Esophagus squamous epithelium (tissue), 5 donors: ENCODE measurements at places on chromosomes 3 and 15.

GRCh38 chr3:197224034-197224444 lies 74.4 kb downstream of the DLG1 start:
- no peak for DNase-seq

DNA sequence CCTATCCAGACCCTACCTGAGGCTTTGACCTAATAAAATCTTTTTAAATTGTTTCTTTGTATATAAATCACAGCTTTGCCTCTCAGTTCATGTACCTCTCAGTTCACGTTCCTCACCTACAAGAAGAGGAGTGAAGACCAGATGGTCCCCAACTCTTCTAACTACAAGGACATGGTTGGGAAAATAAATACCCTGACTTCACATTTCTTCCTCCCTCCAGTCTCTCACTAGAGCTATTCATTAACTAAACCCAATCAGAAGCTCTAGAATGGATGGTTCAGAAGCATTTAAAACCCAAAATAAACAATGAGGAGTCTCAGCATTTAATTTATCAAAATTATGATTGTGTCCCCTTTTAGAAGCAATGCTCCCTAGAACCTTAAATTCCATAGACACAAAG lies 97.3 kb upstream of the AGTR1 start:
- DNase-seq, result no peak

DNA sequence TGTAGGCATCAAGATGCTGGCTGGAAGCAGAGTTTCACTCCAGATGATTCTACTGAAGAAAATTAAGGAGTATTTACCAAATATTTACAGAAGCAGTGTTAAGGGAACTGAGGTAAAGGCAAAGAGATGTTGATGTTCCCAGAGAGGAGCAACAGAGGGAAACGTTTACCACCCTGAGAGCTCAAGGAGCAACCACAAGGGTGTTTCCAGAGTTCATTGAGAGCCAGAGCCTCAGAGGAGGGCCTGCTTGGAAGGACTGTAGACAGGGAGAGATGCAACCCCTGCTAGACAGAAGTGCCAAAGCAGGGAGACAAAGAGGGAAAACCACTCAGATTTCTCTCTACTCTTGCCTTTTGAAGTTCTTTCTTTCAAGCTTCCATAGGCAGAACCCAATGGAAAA lies 474.5 kb downstream of the RBMS3 start:
- no peak for DNase-seq

DNA sequence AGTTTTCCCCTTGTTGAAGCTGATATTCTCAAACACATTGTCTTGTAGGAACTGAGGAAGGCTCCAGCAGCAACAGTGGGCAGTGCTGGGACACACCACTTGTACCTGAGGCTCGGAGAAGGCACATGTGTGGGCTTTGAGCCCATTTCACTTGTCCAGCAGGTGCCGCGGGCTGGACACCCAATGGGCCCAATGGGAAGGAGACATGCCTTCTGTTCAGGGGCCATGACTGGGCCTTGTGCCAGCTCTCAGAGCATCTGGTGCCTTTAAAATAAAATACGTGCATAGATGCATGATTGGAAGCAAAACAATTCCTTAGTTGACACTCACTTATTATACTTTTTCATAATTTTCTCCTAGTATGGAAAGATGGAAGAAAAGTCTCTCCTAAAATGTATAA lies 334.2 kb downstream of the KLF13 start:
- DNase-seq, result no peak

DNA sequence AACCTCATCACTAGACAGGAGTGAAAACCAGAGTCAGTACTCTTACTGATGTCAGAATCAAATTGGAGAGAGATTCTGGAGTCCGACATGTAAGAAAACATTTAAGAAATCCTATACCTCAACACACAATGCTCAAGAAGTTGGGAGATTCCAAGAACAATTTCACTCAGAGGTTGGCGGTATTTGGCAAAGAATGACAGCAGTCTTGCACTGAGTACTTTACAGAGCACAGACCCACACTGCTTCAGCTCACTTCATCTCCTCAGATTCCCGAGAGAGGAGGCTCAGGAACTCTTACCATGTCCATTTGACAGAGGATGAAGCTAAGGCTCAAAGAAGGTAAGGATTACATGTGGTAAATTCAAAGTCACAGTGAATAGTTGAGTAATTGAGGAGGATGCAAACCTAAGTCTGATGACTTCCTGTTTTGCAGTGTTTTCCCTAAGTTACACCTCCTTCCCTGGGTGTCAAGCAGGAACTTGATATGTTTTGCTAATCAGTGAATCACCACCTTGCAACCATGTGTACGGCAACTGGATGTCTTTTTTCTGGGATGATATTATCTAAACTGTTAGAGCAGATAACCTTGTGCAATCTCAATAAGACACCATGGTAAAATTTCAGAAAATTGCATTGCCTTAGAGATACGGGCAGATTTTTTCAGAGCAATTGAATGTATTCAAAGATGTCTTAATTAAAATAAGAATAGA lies 61.3 kb upstream of the MME start:
- no peak for DNase-seq

DNA sequence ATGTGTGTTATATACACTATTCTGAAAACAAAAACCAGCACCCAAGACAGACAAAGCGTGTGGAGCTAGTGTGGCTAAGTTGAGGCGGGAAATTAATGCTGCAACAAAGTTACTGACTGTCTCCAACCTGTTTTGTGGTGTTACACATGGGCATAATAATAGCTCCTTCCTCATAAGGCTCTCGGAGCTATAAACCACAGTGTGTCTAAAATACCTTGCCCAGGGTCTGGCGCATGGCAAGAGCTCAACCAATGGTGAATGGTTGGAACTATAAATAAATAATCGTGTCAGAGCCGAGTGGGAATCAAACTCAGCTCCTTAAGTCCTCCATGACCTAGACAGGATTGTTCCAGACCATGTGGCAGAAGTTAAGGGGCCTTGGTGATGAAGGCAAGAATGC lies 35.9 kb upstream of the TFRC start:
- DNase-seq, result no peak

DNA sequence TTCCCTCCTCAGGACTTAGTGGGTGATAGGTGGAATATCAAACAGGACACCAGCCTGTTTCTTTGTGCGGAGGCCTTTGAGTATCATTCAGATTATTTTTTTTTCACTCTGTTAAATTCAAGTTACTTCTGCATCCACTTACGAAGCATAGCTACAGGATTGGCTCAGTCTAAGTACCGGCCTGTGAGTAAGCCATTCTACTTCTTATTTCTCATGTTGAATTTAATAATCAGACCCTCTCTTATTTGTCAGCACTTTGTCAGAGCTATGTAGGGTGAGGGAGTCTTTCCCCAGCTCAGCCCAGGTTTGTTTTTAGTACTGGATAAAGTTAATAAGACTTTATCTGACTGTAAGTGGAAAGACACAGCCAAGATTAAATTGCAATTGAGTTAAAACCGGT lies 54.7 kb downstream of the ITPR1 start:
- DNase-seq, result no peak

- DNase-seq, result no peak
These were observed 65.7 kb upstream of the AGBL1 start for GRCh38 chr15:86014016-86014415.

DNA sequence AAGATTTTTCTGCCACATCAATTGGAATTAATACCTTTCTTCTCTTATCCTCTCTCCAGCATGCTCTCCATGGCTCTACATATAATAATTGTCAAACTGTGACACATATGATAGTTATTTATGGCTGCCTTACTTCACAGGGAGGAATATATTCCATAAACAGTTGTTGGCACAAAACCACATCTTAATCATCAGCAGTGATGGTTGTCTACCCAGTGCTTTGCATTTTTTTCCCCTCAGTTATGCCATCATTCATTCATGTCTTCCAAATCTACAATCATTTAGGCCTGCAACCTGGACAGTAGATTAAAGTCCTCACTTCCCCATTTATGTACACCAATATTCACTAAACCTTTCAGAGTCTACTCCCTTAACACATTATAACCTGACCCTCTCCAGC lies 107.7 kb downstream of the THRB start:
- DNase-seq, result no peak

DNA sequence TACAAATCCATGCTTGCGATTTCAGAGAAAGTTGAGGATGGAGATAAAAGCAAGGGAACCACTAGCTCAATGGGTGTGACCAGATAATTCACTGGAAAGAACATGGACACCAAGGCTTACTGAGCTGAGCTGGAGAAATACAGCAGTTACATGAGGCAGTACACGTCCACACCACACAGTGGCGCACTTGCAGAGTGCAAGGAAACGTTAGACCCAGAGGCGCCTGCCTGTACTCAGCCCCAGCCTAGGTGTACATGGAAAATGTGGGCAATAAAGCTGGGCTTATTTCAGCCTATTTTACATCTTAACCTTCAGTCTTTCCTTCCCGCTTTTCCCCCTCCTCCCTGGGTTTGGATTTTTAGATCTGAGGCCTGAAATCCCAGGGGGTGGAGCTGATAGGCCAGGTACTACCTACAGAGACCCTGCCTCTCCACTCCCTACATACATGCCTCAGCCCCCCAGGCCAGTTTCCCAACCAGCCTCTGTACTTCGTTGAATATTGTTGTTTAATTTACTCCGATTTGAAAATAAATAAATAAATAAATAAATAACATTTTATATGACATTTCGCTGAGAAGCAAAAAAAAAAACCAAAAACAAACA lies 60.1 kb downstream of the PCOLCE2 start:
- no peak for DNase-seq

DNA sequence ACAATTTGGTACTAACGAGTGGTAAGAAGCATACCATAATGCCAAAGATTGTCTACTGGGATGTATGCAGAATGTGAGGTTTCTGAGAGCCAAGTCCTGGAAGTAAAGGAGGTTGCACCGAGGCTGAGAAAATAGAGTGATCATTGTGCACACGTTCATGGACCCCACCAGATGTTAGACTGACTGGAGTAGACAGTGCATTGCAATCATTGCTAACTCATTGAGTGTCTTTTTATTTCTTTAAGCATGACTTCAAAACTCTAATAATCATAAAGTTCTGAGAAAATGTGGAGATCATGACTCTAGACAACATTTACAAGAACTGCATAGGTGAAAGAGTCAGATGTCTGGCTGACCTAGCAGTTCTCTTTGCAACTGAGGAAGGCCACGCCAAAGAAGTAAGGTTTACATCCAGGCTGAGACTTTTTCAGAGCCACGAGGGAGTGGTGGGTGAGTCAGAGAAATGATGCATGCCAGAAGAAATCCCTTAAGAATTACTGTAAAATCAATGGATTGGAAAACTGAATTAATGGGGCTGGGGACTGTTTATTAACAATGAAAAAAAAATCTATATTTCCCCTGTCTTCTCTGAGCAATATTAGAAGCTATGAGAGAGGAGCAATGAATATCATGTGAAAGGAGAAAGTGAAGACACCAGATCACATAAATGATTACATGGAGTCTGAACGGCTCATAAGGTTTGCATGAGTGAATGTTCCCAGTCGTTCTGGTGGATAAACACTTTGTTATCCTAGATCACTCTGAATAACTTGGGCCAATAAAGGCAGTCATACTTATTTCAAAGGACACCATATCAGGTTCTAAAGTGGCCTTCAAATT lies 76.0 kb upstream of the SLC25A26 start:
- no peak for DNase-seq

- no peak for DNase-seq
These were observed 6.3 kb upstream of the NCBP2 start for GRCh38 chr3:196948442-196949284.

- no peak for DNase-seq
These were observed 46.3 kb downstream of the ARHGAP31 start for GRCh38 chr3:119340446-119340845.

DNA sequence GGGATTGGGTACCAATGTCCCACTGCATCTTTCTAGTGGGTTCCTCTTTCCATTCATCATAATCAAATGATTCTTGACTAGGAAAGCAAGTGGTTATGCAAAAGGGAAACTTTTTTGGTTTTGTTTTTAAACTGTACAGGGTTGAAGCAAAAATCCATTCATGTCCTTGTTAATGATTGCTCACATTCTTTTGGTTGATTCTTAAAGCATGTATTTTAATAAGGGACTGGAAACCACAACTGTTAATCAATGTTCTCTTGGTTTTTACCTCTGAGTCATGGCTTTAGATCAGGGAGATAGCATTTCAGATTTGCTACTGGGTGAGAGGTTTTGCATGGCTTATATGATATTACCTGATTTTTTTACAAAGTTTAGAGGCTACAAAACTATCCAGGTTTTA lies 371.7 kb upstream of the RGMA start:
- no peak for DNase-seq

GRCh38 chr3:46222435-46223161 lies 14.5 kb upstream of the CCR1 start:
- DNase-seq, result no peak

GRCh38 chr3:127473244-127474024 lies 117.1 kb downstream of the TPRA1 start:
- no peak for DNase-seq

DNA sequence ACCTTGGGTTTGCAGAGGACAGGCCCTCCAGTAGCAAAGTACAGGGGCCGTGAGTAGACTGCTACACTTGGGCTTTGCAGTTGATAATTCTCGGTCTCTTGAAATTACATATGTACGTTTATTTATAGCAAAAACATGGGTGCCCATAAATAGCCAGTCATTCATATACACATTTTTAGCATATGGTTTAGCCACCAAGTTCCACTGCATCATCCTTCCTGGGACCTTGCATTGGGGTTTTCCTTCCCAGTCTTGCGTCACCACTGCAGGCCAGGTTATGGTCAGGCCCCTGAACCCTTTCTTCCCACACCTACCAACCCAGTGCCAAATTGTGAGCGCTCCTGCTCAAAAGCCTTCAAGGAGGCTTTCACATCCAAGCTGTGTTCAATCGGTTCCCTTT lies 12.7 kb downstream of the KLHL25 start:
- no peak for DNase-seq

GRCh38 chr3:138441742-138442141 lies 7.3 kb downstream of the ESYT3 start:
- DNase-seq, result no peak

DNA sequence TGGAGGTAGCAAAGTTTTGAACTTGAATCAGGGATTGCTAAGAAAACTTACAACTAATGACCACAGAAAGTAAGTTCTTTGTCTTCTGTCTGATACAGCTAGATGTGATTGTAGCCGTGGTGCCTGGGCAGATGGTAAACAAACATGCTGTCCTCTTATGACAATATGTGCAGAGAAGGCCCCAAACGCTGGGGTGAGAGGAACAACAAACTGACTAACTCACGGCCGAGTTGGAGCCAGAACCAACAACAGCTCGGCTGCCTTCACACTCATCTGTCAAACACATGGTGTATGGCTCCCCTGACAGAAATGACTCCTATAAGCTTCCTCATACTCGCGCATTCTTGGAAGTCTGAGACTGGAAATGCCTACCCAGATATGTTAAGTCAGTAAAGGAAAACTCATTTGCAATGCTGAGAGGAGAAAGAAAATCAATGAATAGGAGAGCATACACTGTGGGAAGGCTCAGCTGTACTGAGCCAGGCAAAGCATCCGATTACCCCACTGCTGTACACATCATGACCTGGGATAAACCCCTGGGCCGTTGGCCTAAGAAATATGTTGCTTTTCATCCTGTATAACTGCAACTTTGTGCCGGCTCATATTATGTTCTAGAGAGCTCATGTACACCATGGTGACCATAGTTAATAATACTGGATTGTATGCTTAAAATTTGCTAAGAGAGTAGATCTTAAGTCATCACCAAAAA lies 5.7 kb downstream of the THBS1 start:
- DNase-seq, result no peak
